ENCODE measurements at places on chromosomes 5 and 9. TPM values are rescaled to one million over a fixed set of nuclear protein-coding genes. Genes with fewer than 3 reads are reported as not detected.

Gene HMMR
- 29.3 TPM for total RNA-seq

DNA sequence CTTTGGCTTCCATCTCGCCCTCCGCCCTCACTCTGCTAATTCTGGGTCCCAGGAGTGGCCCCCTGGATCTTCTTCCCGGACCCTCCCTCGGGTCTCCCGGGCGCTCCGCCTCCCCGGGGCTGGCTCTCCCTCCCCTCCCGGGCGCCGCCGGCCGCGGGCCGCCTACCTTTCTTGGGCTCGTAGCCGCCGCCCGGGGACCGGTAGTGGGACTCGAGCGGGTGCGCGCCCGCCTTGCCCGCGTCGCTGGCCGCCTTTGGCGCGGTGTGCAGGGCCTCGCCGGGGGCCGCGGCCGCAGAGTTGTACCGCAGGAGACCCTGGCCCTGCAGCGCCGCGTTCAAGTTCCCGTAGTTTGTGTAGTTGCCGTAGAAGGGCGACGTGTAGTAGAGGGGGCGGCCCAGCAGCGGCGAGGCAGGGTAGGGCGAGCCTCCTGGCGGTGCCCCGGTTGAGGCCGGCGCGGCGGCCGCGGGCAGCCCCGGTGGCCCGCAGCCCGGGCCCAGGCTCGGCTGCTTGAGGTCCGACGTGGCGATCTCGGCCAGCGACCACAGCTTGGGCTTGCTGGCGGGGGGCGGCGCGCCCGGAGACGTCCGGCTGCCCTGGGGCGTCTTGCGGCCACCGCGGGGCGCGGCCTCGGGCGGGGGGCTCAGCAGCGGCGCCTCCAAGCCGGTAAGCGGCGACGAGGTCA lies 3.2 kb downstream of the IRX2 start:
- no peak for DNase-seq

Gene RALGPS1
- 2.4 TPM for total RNA-seq

Gene SAPCD2
- 15.7 TPM for total RNA-seq

DNA sequence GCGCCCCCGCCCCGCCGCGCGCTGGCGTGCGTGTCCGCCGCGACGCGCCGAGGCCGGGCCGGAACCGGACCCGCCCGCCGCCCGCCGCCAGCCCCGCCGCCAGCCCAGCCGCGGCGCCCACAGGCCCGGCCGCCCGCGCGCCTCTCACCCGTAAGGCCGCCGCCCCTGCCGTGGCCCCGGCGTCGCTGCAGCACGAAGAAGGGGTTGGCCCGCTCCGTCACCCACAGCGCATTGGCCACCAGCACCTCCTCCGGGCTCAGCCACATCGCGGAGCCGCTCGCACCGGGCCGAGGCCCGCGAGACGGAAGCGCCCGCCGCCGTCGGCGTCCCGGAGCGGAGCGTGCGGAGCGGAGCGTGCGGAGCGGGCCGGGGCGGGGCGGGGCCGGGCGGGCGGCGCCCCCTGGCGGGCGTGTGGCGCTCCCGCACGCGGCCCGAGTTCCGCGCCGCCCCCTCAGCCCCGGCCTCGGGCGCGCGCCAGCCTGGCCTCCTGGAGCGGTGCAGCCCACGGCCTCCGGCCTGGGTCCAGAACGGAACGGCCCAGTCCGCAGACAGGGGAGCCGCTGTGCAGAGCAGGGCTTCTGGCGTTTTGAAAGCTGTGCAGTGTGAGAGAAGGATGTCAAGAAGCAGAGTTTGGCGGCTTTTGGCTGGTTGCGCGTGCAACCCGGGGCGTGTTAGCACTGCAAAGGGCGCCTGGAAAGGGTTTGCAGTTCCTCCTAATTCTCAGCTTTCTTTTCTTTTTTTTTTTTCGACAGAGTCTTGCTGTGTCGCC lies at the start of gene TBC1D9B:
TBC1D9B (minus strand) TSS at position 342 of the 769 bp plus-strand sequence; CDS start at position 266, 76 bp downstream.
- peak; percentile 73 for DNase-seq

Data from MCF 10A (cell line).